ENCODE measurements at places on chromosomes 1 and 21. TPM values are rescaled to one million over a fixed set of nuclear protein-coding genes. Genes with fewer than 3 reads are reported as not detected.

Gene ANGPTL3
- not detected for total RNA-seq

Gene RAB13
- 0.91 TPM for total RNA-seq

Gene KANK4
- total RNA-seq, result not detected

Gene BACE2
- 1.1 TPM for total RNA-seq

- no peak for DNase-seq
Measured at GRCh38 chr1:172326136-172326535, 94.3 kb upstream of the C1orf105 start.

- no peak for DNase-seq
Measured at GRCh38 chr1:115656461-115657077, 14.8 kb downstream of the VANGL1 start.

GRCh38 chr1:14332158-14332557, 266.3 kb upstream of the KAZN start:
- DNase-seq, result no peak

DNA sequence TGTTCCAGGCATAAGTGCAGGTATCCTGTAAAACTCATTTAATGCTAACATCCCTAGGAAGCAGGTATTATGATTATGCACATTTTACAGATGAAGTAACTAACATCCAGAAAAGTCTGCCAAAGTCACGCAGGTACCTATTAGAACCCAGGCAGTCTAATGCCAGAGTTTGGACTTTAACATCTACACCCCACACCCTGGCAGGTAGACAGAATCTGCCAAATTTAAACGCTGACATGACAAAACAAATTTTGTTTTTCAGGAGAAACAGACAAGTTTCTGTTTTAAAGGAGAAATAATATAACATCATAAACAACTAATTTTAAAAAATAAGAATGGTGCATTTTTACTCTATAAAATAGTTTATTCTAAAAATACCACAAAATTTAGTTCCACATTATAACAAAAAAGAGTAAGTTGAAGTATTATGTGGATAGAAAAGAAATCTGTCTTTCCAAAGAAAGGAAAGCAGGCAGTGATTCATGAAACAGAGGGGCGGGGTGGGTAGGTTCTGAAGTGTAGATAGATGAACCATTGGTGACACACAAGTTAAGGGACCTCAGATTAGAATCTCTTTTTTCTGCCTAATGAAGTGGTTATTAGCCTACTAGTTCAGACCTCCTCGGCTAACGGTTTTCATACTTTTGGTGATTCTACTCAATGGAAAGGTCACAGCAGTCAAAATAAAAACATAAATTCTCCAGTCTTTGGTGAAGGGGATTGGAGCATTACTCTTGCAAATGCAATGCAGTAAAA, 1.7 kb downstream of the ASPM start:
- DNase-seq, result no peak
